Naive thymus-derived CD8-positive, alpha-beta T cell (primary cell): ENCODE measurements at places on chromosomes 1 and 21.

DNA sequence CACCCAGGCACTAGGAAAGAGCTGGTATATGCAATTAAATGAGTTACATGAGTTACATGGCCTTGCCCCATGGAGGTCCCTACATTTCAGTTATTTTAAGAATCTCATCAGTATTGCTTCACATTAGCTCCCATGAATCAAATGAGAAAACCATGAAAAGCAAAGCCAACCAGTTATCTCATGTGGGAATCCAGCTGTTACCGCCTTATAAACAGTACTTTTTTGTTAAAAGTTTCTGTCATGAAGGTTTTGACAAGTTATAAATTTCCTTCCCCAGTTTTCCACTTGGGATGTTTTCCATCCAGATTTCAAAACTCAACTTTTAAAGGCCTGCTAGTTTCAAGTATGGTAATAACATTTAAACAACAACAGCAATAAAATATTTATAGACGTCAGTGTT, 544.8 kb downstream of the NUF2 start:
- DNase-seq: no peak

- no peak for DNase-seq
These were observed 4.5 kb downstream of the PODN start for GRCh38 chr1:53066488-53066887.

DNA sequence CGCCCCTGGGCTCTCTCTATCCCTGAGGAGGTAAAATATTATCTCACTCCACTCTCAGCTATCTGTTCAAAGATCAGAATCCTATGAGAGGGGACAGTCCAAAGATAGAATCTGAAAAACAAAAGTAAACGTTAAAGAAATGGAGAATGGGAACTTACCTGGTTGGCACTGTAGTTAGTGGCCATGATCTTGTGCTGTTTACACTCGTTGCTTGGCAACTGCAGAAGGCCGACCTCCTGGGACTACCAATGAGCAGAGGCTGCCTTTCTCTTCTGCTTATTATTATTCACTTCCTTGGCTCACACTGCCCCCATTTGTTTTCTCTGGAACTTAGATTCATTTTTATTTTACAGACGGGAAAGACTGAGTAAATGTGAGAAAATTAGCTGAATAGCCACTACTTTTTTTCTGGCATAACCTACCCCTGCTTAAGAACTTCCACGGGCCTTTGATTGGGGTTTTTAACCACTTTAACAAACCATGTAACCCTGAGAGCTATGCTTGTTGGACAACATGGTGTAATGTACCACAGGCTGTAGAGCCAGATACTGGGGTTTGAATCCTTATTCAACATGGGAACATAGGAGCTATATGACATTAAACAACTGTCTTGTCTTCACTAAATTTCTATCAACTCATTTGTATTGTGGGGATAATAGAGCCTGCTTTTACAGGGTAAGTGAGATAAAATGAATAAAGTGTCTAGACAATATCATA, at the start of gene CFAP126:
CFAP126 (minus strand) TSS at position 193 of the 717 bp plus-strand sequence; CDS start at position 185, 8 bp downstream.
- peak; percentile 65 for DNase-seq

DNA sequence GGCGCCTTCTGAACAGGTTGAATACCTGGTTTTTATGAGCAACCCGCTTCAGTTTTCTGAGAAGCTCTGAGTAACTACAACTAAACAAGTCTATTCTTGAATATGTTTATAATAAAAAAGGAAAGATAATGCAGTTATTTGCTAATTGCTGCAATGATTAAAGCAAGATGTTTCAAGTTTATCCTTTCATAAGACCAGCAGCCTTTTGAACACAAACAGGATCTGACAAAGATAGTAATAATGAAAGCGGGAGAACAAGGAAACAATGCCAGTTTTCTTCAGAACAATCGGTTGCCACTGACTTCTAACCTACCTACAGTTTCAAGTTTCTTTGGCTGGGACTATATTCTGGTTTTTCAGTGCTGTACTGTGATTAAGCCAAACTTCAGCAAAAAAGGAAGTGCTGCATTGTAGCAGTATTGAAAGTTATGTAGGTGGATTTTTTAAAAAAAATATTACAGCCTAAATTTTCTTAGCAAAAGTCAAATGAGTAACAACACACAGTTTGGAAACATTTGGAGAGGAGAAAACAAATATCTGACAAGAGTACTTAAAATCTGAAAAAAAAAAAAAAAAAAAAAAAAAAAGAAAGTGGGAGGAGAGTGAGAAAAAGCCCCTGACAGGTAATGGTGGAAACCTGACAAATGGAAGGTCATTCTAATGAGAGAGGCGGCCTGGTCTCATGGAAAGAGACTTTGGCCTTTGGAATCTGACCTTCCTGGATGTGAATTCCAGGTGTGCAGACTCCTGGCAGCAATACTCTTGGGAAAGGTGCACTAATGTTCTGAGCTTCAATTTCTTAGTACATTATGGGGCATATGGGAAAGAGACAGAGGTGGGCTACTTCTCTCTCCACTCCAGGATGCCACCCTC, 11.4 kb downstream of the KCNJ15 start:
- DNase-seq: no peak

DNA sequence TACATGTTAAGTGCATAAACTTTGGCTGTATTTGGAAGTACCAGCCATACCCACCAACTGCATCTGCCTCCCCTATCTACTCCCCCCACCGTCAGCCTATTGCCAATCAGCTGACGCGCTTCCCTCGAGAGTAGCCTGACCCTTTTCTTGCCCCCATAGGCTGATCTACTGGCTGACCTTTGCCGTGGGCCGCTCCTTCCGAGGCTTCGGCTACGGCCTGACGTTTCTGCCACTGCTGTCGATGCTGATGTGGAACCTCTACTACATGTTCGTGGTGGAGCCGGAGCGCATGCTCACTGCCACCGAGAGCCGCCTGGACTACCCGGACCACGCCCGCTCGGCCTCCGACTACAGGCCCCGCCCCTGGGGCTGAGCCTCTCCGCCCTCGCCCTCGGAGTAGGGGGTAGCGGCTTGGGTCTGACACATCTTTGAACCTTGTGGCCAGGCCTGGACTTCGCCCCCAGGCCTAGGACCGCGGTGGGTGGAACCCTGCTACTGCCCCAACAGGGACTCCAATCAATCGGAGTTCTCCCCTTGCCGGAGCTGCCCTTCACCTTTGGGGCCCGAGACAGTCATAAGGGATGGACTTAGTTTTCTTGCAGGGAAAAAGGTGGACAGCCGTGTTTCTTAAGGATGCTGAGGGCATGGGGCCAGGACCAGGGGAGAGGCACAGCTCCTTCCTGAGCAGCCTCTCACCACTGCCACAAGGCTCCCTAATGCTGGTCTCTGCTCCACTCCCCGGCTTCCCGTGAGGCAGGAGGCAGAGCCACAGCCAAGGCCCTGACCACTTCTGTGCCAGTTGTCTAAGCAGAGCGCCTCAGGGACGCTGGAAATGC, 4.0 kb downstream of the GLMP start:
- no peak for DNase-seq
